ENCODE measurements at places on chromosomes 5 and 9.

DNA sequence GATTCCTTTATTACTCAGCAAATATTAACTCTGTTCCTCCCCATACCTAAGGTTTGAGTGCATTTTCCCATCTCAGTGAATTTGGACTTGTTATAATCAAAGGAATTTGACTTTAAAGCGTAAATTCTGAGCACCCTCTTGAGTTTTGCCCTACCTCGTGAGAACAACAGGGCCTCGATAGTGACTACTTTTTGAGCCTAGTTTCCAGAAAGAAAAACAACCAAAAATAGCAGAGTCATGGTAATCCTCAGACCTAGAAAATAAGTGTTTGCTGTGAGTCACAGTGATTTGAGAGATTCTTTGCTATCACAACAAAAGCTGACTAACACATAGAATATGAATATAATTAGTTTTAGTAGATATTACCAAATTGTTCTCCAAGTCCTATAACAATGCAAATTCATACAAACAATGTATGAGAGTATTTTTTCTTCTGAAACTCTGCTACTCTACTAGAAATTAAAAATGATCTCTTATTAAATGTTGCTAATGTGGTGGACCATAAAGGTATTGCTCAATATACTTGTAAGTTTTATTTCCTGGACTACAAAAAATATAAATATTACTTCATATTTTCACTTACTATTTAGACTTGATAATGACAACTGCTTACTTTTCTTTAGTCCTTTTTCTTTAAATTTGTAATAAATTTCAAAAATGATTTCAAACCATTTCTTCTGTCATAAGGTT lies 759.7 kb downstream of the BRINP1 start:
- no peak for DNase-seq

GRCh38 chr5:98968056-98968564 lies 39.3 kb upstream of the CHD1 start:
- no peak for DNase-seq

- DNase-seq, result no peak
Observed at GRCh38 chr5:96851312-96852062, 24.8 kb upstream of the ERAP2 start.

DNA sequence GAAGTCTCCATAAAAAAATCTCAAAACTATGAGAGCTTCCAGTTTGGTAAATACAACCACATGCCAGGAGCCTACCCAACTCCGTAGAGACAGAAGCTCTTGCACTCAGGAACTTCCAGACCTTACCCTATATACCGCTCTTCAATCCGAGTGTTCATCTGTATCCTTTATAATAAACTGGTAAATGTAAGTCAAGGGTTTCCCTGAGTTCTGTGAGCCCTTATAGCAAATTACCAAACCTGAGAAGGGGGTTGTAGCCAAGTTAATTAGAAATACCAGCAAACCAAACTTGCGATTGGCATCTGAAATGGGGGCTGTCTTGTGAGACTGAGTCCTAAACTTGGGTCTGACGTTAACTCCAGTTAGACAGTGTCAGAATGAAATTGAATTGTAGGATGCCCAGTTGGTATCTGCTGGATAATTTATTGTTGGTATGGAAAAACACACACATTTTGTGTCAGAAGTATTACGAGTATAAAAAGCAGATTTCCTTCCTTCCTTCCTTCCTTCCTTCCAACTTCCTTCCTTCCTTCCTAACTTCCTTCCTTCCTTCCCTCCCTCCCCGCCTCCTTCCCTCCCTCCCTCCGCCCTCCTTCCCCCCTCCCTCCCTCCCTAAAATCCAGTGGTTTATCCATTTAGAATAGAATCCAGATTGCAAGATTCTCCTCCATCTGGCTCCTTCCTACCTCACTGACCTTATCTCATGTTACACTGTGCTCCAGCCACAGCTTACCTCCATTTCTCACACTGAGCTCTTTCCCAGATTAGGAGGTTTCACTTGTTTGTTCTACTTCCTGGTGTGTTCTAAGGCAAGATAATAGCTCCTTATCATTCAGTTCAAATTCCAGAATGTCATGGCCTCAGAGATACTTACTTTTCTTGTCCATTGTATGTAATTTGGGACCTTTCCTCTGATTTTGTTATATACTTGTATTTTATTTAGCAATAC lies 196.7 kb downstream of the WDR70 start:
- DNase-seq, result no peak

DNA sequence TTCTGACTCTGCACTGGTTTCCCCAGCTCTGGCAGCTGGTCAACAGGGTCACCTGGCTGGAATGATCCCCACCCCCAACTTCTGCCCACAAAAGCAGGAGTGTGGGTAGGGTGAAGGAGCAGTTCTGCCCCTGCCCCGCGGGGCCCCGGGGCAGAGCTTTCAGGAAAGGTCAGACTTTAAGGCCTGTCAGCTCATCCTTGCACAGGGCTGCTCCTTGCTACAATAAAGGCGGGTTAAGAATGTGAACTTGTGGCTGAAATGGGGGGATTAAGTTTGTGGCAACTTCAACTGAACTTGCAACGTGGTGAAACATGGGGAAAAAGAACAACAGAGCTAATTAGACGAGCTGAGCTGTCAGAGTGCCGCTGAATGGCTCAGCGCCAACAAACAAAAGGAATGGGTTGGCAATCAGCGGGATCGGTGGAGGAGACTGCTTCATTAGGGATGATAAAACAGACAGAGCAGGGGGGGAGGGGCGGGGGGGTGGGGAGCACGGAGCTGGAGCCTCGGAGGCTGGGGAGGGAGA lies 50.8 kb downstream of the CRB2 start:
- DNase-seq, result no peak

DNA sequence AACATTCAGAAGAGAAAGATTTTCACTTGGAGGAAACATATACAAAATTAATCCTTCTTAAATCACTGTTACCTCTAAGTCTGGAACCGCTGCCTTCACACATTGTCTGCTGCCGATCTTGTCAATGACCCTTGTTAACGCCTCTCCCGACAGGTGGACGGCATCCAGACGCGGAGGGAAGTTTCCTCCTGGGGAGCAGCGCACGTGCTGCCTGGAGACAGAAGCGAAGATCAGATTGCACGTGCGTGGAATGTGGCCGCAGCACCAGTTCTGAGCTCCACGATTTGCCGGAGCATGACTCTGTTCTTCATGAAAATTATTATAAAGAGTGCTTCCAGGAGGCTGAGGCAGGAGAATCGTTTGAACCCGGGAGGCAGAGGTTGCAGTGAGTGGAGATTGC lies 183.6 kb upstream of the IRX4 start:
- DNase-seq, result no peak

GRCh38 chr9:20921362-20921761 lies 110.1 kb downstream of the HACD4 start:
- DNase-seq, result no peak

- DNase-seq, result no peak
Observed at GRCh38 chr9:90905822-90906221, 104.2 kb downstream of the SYK start.

- DNase-seq, result no peak
Observed at GRCh38 chr9:79221084-79221483, 350.7 kb upstream of the TLE4 start.

GRCh38 chr9:136309101-136309801 lies 5.4 kb upstream of the CCDC187 start:
- no peak for DNase-seq

- no peak for DNase-seq
Observed at GRCh38 chr5:87183896-87184295, 83.8 kb upstream of the RASA1 start.

DNA sequence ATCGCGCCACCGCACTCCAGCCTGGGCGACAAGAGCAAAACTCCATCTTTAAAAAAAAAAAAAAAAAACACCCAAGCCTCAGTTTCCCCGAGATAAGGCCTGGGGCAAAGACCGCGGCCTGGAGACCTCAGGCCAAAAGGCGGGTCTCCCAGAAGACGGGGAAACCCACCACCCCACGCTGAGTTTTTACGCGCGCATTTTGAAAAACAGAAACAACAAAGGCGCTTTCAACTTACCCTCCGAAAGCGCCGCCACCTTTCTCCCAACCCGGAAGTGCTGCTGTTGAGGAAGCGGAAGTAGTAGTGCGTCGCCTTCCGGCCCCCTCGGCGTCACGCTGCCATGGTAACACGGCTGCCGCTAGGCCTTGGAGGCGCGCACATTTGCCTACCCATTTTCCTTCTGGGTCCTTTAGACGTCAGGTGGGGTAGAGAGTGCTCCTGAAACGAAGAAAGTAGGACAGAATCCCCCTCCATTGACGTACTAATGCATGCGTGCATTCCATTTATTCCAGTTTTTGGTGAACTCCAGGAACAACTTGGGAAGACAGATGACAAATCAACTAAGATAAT lies at the start of gene TTF1:
Gene TTF1, minus strand, starts transcription at position 287 of the 569 bp plus-strand sequence. CDS start 4,019 bp downstream, outside the sequence.
- DNase-seq, result peak; percentile 71

GRCh38 chr5:151221574-151221973 lies 2.3 kb downstream of the CCDC69 start:
- no peak for DNase-seq

GRCh38 chr5:8436924-8437323 lies 568.0 kb downstream of the MTRR start:
- no peak for DNase-seq

- no peak for DNase-seq
Observed at GRCh38 chr9:99595796-99596195, 225.9 kb upstream of the NR4A3 start.

- DNase-seq, result no peak
Observed at GRCh38 chr5:94968507-94969095, 316.3 kb downstream of the MCTP1 start.

DNA sequence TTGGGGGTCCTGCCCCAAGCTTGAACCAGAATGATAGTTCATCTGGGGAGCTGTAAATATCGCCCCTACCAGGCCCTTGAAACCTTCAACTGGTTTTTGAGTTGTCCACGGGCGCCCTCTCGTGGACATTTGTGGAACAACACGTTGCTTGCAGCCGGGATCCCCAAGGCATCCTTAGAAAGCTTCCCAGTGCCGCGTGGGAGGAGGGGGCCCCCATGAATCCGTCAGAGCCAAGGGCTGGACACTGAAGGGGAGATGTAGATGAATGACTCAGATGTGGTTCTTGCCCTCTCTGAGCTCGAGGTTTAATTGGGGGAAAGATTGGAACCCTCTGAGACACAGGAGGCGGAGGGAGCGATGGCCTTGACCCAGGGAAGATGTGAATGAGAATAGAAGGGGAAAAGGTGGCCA lies 31.8 kb upstream of the ORM1 start:
- DNase-seq, result peak; percentile 56

DNA sequence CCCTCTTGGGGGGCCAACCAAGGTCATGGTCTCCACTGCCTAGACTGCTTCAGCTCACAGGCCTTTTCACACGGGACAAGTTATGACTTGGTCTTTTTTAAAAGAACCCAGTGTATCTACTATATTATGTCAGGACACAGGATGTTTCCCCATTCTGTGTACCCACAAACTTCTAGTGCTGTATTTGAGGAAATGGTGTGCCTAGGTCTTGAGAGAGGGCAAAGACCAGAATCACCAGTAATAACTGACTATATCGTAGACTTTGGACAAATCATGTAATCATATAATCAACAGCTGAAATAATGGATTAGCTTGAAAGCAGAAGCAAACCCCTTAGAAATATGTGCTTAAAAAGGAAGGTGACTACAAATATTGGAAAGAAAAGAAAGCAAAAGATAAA lies 133.3 kb downstream of the ARL15 start:
- DNase-seq, result no peak

DNA sequence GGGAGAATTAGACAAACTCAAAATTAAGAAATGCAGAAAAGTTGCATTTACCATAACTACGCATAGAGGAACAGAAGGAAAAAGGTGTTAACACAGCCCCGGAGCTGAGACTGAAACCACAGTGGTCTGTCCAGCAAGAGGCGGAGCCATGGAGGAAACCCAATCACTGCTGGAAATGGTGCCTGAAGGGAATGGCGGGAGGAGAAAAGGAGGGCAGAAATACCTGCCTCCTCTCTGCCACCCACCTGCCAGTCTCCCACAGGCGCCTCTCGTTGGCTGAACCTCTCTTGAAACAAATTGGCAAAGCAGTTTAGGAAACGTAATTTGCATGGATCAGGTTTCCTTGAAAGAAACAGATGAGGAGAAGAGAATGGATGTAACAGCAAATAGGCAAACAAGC lies 9.7 kb upstream of the PRKACG start:
- no peak for DNase-seq

GRCh38 chr9:38106488-38106887 lies 37.5 kb upstream of the SHB start:
- no peak for DNase-seq

DNA sequence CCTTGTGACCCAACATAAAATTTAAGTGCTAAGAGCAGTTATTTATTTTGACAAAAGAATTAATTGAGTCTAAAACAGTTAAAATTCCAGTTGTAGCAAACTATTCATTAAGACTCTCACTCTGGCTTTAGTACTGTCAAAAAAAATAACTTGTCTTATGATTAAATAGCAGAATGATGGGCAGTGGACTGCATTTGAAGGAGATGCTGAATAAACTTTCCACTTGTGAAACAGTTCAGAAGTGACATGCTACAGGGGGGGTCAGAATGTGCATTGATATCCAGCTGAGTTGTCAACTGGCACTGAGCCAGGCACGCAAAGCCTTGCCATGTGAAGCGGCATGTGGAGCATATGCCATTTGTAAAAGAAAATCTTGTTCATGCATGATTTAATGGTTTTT lies 76.0 kb downstream of the FCHO2 start:
- DNase-seq, result no peak

DNA sequence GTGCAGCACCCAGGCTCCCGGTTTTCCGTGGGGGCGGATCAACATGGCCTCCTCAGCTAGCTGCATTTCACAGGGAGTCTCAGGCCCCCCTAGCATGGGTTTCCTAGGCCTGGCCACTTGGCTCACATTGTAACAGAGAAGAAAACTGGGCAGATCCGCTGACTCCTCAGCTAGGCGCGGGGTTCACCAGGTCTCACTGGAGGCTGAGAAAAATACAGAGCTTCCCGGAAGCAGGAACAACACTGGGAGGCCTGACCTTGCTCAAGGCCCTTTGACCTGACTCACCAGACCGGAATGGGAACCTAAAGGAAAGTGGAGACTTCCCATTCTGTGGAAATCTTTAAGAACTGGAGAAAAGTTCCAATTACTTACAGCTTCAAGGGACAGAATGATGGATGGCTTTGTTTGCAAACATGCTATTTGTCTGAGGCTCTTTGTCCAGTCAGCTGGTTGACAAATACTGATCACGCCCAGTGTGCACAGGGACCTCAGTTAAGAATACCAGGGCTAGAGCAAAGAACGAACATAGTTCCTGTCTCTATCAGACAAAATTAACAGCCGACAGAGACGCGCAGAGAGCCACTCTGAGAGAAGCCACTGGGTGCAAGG lies 88.7 kb upstream of the LRRTM2 start:
- DNase-seq, result no peak

- no peak for DNase-seq
Observed at GRCh38 chr5:107739661-107740060, 68.9 kb upstream of the EFNA5 start.

- DNase-seq, result no peak
Observed at GRCh38 chr5:172347496-172348052, 64.0 kb upstream of the UBTD2 start.

DNA sequence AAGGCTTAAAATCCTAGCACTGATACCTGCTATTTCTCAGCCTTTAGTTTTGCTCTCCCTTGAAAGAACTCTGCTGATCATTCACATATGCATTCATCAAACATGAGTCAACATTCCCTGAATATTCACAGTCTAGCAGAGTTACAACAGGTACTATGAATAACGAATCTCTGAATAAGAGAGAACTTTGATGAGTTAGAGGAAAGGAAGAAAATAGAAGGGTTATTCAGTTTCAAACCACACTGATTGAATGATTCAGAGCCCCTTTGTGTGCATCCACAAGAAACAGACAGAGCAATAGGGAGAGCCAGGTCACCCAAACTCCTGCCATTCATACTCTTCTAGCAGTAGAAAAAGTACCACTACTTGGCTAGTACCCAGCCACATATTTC lies 36.0 kb downstream of the FOXD1 start:
- no peak for DNase-seq

- no peak for DNase-seq
Observed at GRCh38 chr9:69254223-69254622, 70.8 kb upstream of the ENTREP1 start.

GRCh38 chr5:180160215-180160614 lies 48.8 kb downstream of the RASGEF1C start:
- no peak for DNase-seq

Measured in gastrocnemius medialis (tissue), 4 donors.